Stimulated activated CD4-positive, alpha-beta T cell treated with anti-CD3 and anti-CD28 coated beads, Interleukin-2, amount 100 ng/mL, for 24 hours (primary cell): ENCODE measurements at places on chromosomes 7 and 10.

- no peak for DNase-seq
Observed at GRCh38 chr7:129664029-129665012, 52.8 kb downstream of the NRF1 start.

DNA sequence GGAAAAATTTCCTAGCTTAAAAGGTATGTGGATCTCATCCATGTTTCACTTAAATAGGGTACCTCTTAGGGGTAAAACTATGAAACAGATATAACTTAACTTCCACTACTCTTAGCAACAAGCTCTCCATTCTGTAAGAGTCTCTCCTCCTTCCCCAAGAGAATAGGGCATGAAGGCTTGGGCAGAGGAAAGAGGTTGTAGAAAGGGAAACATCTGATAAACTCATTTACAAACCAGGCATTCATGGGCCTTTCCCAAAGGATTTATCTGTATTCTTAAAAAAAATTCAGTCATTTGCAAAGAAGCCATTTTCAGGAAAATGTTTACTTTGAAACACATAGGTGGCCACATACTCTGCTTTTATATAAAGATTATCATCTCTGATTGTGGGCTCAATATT, 82.7 kb downstream of the SEMA3A start:
- DNase-seq, result no peak

DNA sequence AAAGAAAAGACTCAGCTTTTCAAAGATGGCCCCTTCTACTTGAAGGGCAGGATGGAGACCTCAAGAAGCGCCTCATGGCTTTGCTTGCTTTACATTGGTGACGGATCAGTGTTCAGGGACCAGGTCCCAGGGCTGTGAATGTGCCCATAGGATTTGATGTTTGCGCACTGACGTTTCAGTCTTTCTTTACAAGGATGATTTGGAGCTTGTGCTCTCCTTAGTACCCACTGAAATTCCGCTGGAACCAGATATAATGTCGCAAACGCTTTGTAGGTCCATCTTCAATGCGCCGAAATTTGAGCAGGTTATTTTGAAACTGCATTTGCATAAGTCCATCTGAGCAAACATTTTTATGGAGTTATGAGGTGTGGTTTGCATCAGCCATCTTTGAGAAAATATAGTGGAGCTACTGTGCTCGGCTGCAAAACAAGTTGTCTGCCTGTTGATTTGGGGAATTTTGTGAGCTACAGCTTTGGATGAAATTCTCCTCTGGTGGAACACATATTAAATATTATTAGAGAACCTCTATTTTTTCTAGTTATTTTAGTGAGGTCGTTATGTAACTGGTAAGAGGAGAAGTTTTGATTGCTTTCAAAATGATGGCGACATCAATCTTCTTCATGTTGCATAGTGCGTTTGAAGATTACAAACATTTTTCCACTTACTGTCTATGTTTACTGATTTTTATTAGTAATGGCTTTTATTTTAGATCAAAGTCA, 2.4 kb downstream of the RBM20 start:
- DNase-seq, result no peak

- DNase-seq, result no peak
Observed at GRCh38 chr10:129774736-129775401, 189.2 kb downstream of the EBF3 start.

DNA sequence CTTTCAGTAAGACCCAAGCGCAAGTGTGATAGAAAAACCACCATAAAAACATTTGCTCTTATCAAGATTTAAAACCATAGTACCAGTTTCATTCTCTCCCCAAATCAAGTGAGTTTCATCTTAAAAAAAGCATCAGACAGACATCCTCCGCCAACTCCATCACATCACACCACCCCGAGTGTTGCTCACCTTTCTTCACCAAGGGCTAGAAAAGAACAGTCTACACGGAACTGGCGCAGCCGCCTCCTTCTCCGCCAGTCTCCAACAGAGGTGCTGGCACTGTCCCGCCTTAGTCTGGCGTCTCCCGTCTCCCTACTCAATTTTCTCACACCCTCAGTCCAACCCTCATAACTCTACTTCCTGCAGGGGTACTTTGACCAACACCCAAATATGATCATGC, 46.9 kb upstream of the WIPI2 start:
- DNase-seq, result peak; percentile 21

- no peak for DNase-seq
Observed at GRCh38 chr10:79293841-79294581, 53.3 kb upstream of the PPIF start.

DNA sequence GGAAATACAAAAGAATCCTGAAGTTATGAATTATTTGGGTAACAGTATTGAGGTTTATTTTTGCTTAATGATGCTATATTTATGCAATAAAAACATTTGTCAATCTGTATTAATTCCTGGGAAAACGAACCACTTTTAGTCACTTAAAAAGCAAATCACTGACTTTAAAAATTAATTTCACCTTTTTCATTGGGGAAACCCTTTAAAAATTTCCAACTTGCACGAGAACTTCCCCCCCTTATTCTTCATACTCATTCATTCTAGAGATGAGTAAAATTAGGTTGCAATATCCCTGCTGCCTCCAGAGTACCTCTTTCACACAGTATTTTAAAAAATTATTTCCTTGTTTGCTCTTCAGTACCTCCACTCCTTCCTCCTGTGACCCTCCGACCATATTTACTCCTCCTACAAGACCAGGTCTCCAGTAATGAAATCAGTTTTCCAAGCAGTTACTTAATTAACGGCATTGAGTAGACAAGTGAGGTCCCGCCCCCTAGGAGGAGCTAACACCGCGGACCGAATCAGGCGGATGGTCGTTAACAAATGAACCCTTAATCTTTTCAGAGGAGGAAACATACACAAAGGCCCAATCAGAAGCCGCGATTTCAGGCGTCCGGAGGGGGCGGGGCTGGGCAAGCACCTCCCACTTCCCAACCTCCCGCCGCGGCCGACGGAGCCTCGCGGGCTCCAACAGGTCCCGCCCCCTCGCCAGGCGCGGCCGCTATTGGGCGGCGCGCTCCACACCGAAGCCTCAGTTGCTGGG, 465 bp upstream of the TRIM24 start:
- peak; percentile 98 for DNase-seq

GRCh38 chr7:69217516-69218350, 380.5 kb upstream of the AUTS2 start:
- no peak for DNase-seq

DNA sequence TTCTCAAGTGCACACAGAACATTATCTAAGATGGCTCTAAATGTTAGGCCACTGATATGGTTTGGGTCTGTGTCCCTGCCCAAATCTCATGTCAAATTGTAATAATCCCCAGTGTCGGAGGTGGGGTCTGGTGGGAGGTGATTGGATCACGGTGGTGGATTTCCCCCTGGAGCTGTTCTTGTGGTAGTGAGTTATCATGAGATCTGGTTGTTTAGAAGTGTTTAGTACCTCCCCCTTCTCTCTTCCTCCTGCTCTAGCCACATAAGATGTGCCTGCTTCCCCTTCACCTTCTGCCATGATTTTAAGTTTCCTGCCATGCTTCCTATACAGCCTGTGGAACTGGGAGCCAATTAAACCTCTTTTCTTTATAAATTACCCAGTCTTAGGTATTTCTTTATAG, 11.2 kb upstream of the GSTK1 start:
- DNase-seq, result no peak

GRCh38 chr7:30863706-30864035, 48.0 kb upstream of the AQP1 start:
- DNase-seq, result no peak

DNA sequence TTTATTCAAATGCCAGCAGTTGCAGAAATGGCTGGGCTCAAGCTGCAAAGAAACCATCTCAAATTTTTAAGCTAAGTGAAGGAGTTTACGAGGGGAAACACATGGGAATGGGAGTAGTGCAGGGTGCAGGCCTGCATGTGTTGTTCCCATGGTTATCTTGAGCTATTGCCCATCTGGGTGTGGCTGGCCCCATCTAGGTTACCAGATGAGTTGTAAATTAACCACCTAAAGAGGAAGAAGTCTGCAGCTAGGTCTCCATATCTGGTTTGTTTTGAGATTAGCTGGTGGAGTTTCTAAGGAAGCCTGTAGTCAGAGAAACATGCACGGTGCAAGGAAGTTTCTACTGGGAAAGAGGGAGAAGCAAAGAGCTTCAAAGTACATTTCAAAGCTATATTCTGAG, 23.3 kb upstream of the STEAP2 start:
- no peak for DNase-seq

GRCh38 chr7:38385682-38386081, 112.2 kb upstream of the TARP start:
- no peak for DNase-seq

DNA sequence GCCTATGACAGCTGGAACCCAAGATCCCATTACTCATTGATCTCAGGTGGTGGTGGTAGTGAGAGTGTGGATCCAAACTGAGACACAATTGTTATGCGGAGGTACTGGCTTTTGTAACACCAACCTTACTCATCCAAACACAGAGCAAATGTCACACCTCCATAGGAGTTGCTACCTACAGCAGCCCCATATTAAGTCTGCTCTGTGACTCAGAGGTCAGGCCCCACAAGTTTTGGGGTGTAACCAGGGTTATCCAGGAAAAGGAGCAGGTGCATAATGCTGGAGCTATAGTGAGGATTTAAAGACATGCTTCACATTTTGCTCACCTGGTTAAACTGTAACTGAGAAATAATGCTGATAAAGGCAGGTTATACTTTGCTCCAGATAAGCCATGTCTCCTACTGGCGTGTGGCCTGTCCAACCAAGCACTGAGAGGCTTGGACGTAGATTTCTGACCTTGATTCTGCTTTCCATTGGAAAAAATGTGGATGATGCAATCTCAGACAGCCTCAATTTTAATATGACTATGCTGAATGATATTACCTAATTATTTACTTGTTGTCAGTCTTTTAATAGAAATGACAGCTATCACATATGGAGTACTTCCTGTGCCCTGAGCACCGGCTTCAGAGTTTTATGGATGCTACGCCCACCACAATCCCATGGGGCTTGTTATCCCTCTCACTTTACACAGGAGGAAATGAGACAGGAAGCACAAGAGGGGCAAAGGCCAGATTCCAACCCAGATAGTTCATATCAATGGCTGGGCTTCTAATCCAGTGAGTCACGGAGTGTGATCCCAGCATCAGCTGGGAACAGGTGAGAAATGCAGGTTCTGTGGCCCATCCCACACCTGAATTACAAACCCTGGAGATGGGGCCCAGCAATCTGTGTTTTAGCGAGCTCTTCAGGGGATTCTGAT, 181.3 kb downstream of the CHN2 start:
- no peak for DNase-seq

GRCh38 chr10:35723992-35724391, 81.9 kb upstream of the FZD8 start:
- no peak for DNase-seq

DNA sequence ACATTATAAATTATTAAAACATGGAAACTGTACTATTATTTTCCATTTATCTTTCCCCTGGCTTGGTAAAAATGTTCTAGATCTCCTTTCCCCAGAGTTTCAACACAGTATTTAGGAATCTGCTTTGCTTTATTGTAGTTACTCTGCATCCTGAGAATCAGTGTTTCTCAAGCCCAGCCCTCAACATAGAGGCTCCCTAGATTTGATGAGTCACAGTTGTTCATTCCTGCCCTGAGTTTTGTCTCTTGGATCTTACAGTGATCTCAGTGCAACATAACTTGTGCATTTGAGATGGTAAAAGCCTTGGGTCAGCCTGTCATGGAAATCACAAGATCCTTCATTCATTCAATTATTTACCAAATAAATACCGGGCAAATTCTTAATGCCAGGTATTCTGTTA, 63.0 kb downstream of the VAX1 start:
- no peak for DNase-seq

DNA sequence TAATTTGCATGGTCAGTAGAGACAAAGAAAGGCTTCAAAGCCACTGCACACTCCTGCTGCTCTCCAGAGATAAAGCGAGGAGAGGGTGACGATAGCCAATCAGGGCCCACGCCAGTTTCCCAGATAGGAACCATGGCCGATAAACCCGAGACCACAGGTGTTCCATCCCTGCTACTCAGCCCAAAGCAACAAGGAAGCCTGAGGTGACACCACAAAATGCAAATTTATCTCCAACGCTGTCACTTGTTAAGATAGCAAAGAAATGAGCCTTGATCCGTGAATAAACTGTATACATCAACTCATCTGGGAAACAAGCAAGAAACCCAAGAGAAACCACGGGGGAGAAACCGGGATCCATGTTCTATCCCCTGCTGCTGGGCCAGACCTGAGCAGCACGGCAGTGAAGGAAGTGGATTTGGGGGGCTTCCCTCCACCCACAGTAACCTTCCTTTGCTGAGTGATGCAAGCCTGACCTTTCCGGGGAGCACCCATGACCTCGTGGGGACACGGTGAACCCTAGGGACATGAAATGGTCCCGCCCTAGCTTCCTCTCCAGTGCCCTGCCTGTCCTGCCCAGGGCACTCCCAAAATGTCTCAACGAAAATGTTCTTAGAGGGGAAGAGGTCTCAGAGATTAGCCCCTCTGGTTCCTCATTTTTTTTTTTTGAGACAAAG, 164.6 kb downstream of the PTPRN2 start:
- DNase-seq, result no peak

DNA sequence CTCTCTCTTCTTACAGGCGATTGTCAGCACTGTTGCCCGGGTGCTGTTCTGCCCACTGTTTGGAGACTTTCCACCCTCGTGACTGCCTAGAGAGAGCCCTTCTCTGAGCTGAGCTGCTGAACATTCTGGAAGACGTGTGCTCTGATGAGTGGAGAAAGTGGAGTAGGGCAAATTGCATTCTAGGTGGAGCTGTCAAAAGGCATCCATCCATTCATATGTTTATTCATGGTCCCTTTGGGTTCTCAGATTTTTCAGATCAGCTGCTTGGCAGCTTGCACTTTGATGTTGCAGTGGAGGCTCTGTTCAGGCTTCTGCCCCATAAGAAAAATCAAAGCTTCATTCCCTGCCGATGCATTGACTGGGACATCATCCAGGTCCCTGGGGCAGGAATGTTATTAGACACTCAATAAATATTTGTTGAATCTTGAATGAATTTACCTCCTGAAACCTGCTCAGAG, 120.7 kb upstream of the EEPD1 start:
- no peak for DNase-seq

DNA sequence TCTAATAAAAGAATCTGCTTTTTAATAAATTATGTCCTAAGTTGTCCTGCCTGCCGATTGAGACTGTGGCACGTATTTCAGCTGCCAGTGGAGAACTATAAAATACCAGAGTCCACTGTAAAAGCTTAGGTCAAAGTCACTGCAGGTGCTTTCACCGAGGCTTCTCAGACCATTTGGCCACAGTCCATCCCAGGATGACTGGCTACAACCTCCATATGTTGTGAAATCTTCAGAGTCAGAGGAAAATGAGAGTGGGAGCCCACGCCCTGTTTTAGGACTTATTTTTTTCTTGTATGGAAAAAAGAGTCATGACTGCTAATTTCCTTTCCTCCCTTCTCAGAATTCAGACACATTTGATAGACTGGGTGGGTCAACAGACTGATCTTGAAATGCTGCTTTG, 182.9 kb downstream of the ANK3 start:
- DNase-seq, result no peak

DNA sequence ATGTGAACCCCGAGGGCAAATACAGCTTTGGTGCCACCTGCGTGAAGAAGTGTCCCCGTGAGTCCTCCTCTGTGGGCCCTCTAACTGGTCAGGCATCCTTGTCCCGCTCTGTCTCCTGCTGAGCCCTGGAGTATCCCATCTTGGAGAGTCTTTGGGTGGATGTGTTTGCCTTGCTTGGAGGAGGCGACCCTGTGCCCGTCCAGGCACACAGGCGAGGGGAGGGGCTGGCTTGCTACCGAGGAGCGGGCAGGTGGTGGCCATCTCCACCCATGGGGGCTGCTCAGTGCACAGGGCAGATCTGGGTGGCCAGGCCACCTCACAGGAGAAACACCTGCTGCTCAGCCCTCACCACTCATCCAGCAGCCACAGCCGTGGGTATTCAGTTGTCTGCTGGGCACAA, 135.3 kb downstream of the EGFR start:
- DNase-seq, result no peak
